ENCODE measurements at places on chromosomes 5 and 9.

GRCh38 chr9:95605816-95606488 lies 89.2 kb upstream of the PTCH1 start:
- no peak for DNase-seq

- peak; percentile 8 for DNase-seq
These were observed 9.0 kb downstream of the TLX3 start for GRCh38 chr5:171318026-171318425.

DNA sequence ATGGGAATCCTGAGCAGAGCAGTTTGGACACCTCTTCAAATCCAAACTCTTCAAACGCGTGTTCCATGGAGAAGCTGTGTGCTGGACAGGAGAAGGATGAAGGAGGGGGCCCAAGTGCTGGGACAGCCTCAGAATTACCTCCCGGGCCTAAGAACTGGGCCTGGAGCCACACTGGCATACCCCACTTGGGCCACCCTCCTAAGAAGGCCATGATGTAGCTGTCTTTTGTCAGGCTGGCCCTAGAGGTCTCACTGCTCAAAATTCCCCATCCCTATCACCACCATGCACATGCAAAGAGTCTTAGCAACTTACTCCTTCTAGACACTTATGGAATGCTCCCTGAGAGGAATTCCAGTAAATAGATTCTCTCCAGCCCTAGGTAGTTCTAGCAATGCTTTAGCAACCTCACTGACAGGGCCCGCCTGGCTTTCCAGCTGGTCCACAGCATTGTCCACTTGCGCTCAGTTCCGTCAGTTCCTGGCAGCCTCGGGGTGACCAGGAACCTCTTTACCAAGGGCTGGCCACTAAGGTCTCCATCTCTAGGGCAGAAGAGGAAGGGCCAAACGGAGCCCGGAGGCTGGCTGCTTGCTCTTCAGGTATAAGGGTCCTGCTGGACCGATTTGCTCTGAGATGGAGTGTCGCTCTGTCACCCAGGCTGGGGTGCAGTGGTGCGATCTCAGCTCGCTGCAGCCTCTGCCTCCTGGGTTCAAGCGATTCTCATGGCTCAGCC lies 75.3 kb downstream of the RGS3 start:
- DNase-seq = no peak

DNA sequence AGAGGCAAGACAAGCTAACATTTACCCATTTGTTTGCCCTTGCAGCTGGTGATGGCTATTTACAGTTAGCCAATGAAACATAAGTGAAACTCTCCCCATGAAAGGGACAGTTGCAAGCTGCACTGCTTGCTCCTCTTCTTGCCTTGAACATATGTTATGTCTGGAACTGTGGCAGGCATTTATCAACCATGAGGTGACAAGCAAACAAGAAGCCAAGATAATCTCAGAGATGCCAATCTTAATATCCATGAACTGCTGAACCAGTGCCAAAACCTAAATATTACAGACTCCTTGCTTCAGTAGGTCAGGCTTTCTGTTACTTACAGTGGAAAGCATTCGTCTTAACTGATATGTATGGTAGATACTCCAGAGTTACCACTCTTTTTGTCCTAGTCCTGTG lies 133.4 kb downstream of the ACTBL2 start:
- no peak for DNase-seq

DNA sequence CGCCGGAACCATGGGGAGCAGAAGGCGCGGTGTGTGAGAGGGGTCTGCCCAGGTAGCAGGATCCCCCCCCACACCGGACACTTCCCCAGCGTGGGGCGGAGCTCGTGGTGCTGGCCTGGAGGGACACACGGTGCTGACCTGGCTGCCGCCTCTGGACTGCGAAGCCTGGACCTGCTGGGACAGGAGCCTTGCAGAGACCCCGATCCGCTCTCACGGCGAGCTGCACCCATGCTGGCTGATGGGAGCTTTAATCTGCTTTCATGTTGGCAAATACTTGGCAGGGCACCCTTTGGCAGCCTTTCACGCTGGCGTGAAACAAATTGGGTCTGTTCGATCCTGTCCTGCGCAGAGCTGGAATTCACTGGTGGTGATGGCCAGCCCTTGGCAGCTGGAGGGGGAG lies 7.4 kb downstream of the NKD2 start:
- DNase-seq = no peak
